ENCODE measurements at places on chromosomes 6 and 20.

- DNase-seq, result no peak
Measured at GRCh38 chr6:134961366-134961765, 11.5 kb upstream of the ALDH8A1 start.

GRCh38 chr6:55198715-55199114 lies 24.4 kb downstream of the HCRTR2 start:
- DNase-seq, result no peak

DNA sequence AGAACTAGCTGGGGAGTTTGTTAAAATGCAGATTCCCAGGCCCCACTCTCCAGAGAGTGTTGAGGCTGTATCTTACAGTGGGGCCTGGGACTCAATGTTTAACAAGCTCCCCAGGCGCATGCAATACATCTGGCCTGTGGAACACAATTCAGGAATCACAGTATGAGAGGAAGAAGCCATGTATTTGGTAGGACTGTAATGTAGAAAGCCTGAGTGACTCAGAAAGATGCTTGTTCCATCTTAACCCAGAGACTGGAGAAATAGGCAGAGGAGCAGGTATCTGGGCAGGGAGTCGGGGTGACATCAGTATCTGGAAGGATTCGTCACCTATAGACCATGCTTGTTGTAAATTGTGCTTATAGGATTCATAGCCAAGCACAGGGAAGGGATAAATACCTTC lies 90.5 kb downstream of the UNC5CL start:
- DNase-seq, result no peak

DNA sequence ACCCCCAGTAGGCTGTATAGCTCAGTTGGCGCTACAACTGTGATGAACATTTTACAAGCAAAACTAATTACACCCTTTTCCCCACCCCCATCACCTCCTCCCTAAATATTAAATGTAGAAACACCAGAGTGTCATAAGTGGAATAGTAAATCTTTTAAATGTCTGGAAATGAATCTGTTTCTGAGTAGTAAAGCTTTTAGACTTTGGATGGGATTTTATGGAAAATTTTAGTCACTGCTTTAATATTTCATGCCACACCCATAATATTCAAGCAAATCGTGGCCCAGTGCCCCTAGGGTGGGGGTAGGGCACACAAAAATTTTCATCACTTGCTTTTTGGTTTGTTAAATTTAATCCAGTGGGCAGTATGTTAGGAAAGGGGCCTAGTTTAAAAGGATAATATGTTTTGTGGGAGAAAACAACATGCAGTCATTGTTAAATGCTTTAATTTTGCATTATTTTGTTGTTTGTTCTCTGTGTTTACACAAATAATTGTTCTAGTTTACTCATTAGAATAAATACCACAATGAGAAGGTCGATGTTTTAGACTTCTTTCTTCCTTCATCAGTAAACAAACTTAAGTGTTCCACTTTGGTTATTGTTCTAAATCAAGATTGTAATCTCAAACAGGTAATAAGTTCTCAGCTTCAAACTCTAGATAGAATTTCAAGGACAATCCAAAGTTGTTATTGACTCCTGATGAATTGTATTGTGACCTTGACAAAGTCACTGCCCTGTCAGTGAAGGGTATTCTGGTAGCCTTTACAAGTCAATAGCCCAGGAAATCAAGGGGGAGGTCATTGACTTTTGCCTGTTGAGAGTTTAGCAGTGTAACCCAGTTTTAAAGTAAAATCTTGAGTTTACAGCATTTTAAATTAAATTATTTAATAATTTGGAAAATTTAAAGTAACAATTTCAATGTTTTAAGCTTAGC lies 79.2 kb downstream of the CBFA2T2 start:
- DNase-seq, result no peak

DNA sequence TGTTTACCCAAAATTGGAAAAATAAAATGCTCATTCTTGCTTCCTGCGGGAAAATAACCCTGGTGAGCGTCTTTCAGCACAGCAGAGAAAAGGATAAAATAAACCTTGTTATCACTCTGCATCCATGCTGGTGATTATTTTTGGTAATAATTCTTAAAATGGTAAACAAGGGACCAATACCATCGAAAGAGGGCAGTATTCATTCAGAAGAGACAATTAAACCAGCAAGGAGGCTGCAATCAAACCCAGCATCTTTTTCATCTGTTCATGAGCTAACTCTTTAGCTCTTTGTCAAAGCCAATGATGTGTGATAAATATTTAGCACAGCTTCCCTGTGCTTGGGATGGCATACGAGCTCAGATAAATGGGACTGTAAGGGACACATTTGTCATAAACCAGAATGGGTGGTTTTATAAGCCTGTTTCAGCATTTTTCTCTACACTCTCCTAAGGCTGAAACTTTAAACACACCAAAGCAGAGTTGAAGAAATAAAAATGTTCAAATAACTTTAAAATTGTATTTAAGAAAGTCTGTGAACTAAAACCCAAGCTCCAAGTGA lies 34.4 kb downstream of the CDH26 start:
- peak; percentile 74 for DNase-seq

GRCh38 chr20:33209789-33210188 lies 7.4 kb upstream of the BPIFA3 start:
- DNase-seq, result peak; percentile 56

DNA sequence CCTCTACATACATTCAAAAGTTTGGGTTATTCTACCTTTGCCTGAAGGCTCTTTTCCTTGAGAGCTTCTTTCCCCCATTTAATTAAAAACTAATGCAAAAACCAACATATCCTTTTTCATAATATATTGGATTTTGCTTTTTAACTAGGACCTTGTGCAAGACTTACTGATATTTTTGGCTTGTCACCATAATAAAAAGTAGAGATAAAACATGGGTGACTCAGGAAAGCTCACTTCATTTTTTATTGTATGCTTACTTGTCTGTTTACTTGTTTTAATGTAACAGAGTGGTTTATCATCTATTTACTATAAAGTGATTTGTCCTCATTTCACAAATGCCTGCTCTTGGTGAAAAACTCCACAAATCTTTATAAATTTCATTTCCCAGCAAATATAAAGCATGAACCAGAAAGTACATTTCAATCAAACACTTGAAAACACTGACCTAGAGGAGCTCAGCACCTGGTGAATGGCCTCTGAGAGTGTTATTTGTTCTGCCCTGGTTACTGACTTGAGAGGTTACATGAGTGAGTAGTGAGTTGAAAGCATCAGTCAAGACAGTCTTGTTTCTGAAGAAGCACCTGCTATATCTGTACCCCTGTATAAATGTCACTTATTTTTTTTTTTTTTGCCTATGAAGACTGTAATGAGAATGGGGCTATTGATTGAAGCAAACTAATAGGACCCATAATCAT lies 20.8 kb downstream of the ADGRG6 start:
- no peak for DNase-seq

DNA sequence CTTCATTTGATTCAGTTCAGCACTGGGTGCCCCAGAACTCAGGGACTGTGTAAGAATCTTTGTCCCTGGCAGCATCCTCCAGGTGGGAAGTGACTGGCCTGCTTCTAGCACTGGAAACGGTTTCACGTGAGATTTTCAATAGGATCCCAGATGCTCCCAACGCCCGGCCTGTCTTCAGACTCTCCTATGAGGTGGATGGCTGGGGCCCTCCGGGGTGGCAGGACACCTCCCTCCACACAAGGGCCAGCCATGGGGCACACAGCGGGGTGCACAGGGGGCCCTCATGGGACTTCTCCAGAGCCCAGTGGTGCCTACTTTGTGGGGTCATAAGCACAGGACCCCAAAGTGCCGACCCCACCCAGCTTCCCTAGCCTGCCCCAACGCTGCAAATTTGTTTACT lies 72.8 kb downstream of the SMOC2 start:
- no peak for DNase-seq

GRCh38 chr20:17570347-17571152 lies 675 bp downstream of the DSTN start:
- DNase-seq, result peak; percentile 38

DNA sequence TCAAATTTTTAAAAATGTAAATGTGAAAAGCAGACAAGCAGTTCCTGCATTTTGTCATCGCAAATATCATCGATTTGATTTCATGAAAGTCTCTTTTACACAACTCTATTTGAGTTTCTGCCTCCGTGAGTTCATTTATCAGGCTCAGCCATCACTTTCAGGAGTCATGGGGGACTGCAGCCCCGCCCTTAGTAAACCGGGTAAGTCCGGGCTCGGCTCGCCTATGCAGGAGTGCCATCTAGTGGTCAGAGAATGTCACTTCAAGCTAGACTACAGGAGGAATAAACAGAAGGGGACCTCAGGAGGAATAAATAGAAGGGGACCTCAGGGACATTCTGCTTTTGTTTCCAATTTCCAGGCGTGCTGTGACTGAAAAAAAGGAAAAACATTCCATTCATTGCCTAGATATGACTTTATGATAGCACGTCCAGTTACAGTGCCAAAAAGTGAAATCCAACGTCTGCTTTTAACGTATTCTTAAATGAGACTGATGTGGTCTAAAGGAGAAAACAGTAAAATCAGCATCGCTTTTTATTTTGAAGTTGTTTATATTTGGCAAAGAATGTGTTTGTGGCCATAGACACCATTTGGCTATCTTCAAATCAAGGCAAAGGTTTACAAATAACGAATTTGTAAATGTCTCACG lies 333.9 kb downstream of the HACE1 start:
- peak; percentile 83 for DNase-seq

DNA sequence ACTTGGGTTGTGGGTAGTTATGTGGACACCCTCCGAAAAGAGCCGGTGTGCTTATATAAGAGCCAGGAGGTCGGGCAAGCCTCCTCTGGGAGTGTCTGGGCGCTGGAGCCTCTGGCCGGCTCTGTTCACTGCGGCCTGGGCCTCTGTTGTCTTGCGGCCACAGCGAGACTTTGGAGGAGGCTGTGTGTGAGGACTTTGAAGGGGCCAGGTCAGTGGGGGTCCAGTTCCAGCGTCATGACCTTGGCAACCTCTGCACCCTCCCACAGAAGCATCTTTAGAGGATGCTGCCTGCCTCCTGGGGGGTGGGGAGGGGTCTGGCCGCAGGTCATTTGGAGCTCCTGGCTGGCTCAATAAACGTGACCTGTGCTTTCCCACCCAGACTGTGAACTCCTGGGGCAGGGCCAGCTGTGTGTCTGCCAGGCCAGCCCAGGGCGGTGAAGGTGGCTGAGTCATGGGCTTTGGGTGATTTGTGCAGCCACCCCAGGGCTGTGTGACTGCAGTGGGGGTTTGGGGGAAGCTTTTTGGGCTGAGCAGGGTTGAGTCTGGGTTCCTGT lies 1.2 kb downstream of the TCEA2 start:
- no peak for DNase-seq

DNA sequence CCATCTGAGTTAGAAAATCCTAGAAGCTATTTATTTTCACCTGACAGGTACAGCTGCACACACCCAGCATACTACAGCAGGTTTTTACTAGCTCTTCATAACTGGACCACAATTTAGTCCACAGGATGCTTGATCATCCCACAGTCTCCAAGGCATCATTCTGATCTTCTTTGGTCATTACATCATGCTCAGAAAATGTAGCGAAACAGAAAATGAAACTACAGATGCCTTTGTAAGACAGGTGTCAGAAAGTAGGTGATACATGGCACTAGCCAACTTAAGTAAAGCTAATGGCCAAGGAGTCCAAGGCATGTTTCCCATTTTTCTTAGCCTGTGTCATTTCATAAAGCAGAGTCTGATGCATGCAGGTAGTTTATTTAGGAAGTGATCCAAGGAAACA lies 102.3 kb downstream of the HTR1B start:
- DNase-seq, result no peak

DNA sequence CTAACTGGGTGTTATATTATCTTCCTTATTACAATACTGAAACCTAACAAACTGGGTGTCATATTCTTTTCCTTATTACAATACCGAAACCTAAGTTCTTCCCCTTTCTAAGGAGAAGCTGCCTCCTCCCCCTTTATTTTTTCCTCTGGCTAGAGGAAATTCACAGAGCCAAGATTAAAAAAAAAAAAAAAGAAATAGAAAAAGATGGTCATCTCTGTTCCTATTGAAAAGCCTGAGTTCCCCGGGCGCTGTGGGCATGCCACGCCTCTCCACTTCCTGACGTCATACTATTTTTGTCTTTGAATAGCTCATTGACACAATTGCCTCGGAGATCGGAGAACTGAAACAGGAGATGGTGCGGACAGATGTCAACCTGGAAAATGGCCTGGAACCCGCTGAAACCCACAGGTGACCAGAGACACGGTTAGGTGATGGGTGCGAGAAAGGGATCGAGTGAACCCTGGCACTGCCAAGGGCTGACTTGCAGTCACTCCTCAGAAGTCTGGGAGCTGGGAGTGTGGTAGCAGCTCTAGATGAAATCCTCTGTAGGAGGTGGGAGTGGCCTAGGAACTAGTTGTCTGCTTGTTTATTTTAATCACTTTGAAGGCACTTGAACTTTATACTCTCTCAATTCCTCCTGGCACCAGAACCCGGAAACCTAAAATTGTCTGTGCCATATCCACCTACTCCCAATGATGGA lies 82.2 kb upstream of the NAA20 start:
- DNase-seq, result peak; percentile 74

DNA sequence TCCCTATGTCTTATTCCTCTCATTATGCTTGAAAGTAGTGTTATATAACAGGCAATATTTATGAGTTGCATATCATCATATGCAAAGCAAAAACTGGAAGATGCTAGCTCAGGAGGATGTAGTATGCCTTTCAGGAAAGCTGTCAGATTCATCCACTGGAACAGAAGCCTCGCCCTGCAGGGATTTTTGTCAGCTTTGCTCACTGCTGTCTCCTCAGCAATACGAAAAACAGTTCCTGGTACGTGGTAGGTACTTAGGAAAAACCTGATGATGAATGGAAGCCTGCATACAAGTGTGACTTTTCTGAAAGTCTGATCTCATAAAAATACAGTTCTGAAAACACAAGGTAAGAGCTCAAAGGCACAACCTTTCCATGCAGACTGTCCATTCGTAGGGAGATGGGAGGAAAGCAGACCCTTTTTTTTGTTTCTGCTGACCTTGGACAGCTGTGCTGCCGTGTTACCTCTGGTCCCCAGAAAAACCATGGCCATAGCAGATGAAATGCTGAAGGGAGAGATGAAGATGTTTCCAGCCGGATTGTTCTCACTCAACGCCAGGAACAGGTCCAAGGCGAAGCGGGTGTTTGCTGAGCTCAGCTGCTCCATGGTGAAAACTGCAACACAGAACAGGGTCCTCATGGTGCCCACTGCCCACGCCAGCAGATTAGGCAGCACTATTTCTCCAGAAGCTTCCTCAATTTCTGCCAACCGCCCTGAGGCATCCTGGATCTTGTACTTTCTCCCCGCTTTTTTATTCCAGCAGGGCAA lies 1.5 kb downstream of the SERPINB1 start:
- no peak for DNase-seq

GRCh38 chr6:141641406-141641805 lies 491.3 kb upstream of the GJE1 start:
- DNase-seq, result no peak

GRCh38 chr20:22729616-22730236 lies 145.4 kb upstream of the FOXA2 start:
- no peak for DNase-seq

- DNase-seq, result peak; percentile 71
Measured at GRCh38 chr6:75230484-75231325, 12.9 kb downstream of the COX7A2 start.

DNA sequence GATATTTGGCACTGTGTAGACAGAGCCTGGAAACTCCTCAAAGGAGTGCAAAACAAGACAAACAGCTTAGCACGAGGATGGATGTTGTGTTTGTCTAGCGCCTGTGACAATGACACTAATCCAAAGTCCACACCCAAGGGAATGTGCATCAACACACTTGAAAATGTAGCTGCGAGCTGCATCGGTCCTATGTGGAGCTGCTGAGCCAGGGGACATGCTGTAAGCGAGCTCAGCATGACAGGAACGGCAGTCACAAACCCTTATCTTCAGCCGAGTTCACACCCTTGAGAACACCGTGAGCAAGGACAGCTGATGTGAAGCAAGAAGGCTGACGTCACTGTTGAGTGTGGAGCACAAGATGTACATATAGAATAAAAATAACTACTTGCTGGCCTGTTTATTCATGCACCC lies 684.3 kb downstream of the QKI start:
- DNase-seq, result no peak

Data from Kasumi-1 (cell line).